Chondrocyte (in vitro differentiated cells): ENCODE measurements at places on chromosomes 16 and 17. TPM values are rescaled to one million over a fixed set of nuclear protein-coding genes. Genes with fewer than 3 reads are reported as not detected.

DNA sequence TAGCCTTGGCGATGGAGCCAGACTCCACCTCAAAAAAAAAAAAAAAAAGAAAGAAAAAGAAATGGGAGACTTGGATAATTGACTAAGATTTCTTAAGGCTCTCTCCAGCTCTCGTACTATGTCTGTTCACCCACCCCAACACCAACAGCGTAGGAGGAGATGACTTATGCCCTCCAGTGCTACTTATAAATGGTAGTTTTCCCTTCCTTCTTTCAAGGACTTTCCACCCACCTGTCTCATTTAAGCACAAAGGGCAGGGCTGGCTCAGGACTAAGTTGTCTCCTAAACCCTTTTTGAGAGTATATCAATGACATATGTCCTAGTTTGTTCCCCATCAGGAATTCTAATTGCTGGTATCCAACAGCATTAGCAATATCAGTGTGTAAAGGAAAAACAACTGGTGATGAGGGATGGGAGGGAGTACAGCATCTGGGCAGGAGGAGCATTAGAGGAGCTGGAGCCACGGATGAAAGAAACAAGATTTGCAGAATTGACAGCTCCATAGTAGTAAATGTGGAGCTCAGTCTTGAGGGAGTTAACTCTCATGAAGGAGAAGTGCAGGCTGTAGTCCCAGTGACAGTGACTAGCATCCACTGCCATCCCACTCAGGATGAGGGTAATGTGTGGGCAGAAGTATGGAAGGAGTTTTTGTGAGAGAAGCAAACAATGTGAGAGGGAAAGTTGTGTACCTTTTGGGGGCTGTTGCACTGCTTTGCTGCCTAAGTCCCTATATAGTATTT, 17.2 kb downstream of the UBE2Z start:
- DNase-seq: no peak
- peaks cover 23% of the 10 kb centered on the region for H3K4me1 ChIP-seq
- H3K4me3 ChIP-seq: no peak overlapping the region
- peak overlapping the region; percentile 51 for H3K27ac ChIP-seq
- peaks cover 43% of the 10 kb centered on the region for H3K36me3 ChIP-seq

GRCh38 chr17:66331038-66331816, 28.8 kb downstream of the PRKCA start:
- no peak overlapping the region for H3K4me3 ChIP-seq
- no peak for DNase-seq
- H3K27ac ChIP-seq: no peak overlapping the region
- H3K4me1 ChIP-seq: peaks cover 17% of the 10 kb centered on the region

- peaks cover 34% of the 10 kb centered on the region for H3K36me3 ChIP-seq
- H3K27me3 ChIP-seq: no peaks in the 10 kb centered on the region
- no peak for DNase-seq
- peak overlapping the region; percentile 53 for H3K4me3 ChIP-seq
Measured at GRCh38 chr17:45092911-45093430, 31.9 kb downstream of the NMT1 start.

DNA sequence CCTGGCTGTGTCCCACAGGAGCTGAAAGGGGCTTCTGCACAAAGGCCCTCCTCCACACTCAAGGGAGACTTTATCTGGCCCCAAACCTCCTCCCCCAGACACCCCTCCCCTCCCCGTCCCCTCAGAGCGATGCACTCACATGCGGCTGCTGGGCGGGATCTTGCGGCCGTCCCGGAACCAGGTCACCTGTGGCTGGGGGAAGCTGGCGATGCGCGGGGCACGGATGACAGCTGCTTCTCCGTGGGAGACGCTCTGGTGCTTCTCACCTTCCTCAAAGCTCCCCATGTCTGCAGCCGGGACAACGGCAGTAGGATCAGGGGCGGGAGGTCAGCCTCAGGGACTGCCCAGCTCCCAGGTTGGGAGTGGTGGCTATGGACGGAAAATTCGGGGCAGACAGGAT, 144.0 kb upstream of the CDC42EP4 start:
- H3K36me3 ChIP-seq: peaks cover 9% of the 10 kb centered on the region
- H3K27ac ChIP-seq: no peak overlapping the region
- H3K4me1 ChIP-seq: no peaks in the 10 kb centered on the region
- DNase-seq: no peak
- no peak overlapping the region for H3K4me3 ChIP-seq

- no peak overlapping the region for H3K27ac ChIP-seq
- no peaks in the 10 kb centered on the region for H3K4me1 ChIP-seq
- no peak overlapping the region for H3K4me3 ChIP-seq
- H3K27me3 ChIP-seq: no peaks in the 10 kb centered on the region
- DNase-seq: no peak
- H3K36me3 ChIP-seq: peaks cover 4% of the 10 kb centered on the region
Measured at GRCh38 chr17:61116577-61116976, 283.1 kb upstream of the TBX2 start.

DNA sequence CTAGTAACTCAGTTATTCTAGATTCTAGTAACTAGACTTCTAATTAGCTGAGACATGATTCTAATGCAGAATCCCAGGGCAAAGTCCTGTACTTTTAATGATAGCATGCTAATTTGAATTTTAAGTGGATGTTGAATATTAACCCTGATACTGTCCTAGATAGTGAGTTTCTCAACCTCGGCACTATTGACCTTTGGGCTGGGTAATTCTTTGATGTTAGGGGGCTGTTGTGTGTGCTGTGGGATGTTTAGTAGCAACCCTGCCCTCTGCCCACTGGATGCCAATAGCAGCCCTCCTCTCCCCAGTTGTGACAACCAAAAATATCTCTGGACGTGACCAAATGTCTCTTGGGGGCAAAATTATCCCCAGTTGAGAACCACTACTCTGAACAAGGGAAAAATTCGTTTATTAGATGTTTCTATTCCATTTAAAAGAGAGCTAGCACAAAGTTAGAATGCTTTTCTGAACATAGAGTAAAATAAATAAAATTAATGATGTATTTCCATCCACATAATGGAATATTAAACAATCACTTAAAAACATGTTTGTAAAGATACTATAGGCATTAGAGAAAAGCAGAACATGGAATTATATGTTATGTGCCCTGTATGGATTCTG, 30.2 kb downstream of the SALL1 start:
- peaks cover 37% of the 10 kb centered on the region for H3K27me3 ChIP-seq
- DNase-seq: no peak
- H3K4me1 ChIP-seq: no peaks in the 10 kb centered on the region
- no peak overlapping the region for H3K4me3 ChIP-seq

GRCh38 chr16:31414706-31415105, 13.5 kb downstream of the COX6A2 start:
- no peak overlapping the region for H3K4me3 ChIP-seq
- H3K36me3 ChIP-seq: peaks cover 2% of the 10 kb centered on the region
- peaks cover 23% of the 10 kb centered on the region for H3K27me3 ChIP-seq
- no peak overlapping the region for H3K27ac ChIP-seq
- no peaks in the 10 kb centered on the region for H3K4me1 ChIP-seq
- DNase-seq: no peak

GRCh38 chr17:27354491-27355081, 60.7 kb downstream of the WSB1 start:
- peak overlapping the region; percentile 74 for H3K27ac ChIP-seq
- H3K4me3 ChIP-seq: peak overlapping the region; percentile 73
- DNase-seq: no peak

GRCh38 chr17:32268734-32269288, 3.2 kb downstream of the RHBDL3 start:
- H3K36me3 ChIP-seq: no peaks in the 10 kb centered on the region
- H3K27ac ChIP-seq: no peak overlapping the region
- peaks cover 17% of the 10 kb centered on the region for H3K4me1 ChIP-seq
- H3K27me3 ChIP-seq: peaks cover 55% of the 10 kb centered on the region
- DNase-seq: no peak

GRCh38 chr16:12646490-12647274, 157.0 kb downstream of the CPPED1 start:
- no peak overlapping the region for H3K27ac ChIP-seq
- H3K4me3 ChIP-seq: no peak overlapping the region
- no peaks in the 10 kb centered on the region for H3K36me3 ChIP-seq
- peaks cover 2% of the 10 kb centered on the region for H3K27me3 ChIP-seq
- H3K4me1 ChIP-seq: peaks cover 17% of the 10 kb centered on the region

DNA sequence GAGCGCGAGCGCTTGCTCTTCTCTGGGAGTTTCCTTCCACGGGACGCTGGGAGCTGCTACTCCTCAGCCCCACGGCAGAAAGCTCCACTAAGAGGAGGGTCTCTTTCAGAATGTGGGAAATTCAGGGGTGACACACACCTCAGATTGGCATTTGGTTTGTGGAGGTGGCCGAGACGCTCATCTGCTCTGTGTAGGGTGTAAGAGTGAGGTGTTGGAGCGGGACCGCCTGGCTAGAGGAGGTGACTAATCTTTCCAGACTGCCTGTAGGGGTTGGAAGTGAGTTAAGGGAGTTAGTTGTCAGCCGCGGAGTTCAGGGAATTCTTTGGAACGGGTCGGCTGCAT, 735 bp downstream of the PSMD11 start:
- peaks cover 2% of the 10 kb centered on the region for H3K27me3 ChIP-seq
- peak overlapping the region; percentile 92 for H3K4me3 ChIP-seq
- H3K36me3 ChIP-seq: peaks cover 14% of the 10 kb centered on the region

DNA sequence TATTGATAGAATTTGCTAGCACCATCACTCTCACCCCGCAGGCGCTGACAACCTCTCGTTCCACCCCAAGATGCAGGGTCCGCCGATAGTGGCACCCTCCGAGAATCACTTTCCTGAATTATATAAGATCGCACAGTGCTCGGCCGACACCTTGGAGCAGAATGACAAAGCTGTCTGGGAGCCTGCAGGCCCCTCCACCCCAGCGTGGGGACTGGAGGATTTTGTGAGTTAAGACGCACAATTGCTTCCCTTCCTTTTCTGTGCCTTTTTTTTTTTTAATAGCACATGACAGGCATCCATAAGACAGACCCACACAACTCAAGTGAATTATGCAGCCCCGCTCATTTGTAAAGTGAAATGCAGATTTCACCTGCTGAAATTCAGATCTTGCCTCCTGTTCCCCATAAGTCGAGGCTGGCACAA, 155.3 kb downstream of the C16orf78 start:
- no peaks in the 10 kb centered on the region for H3K36me3 ChIP-seq
- H3K27me3 ChIP-seq: peaks cover 1% of the 10 kb centered on the region
- H3K4me3 ChIP-seq: no peak overlapping the region
- H3K27ac ChIP-seq: no peak overlapping the region

DNA sequence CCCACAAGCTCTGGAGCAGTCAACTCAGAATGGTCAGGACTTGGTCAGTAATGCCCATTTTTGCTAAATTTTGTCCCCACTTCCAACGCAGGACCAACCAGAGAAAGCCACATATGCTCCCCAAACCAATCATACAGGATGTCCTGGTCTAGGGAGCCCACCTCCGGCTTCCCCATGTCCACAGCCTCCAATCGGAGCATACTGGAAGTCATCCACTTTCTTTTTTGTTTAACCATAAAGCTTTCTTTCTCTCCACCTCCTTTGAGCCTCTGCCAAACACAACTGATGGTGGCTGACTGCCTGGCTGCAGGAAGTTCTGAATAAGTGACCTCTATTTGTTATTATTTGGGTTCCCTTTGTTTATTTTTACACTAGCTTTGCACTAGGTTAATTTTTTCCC, 549.1 kb downstream of the WWOX start:
- no peaks in the 10 kb centered on the region for H3K27me3 ChIP-seq
- H3K36me3 ChIP-seq: no peaks in the 10 kb centered on the region
- peaks cover 13% of the 10 kb centered on the region for H3K4me1 ChIP-seq
- H3K4me3 ChIP-seq: peak overlapping the region; percentile 16
- H3K27ac ChIP-seq: no peak overlapping the region

DNA sequence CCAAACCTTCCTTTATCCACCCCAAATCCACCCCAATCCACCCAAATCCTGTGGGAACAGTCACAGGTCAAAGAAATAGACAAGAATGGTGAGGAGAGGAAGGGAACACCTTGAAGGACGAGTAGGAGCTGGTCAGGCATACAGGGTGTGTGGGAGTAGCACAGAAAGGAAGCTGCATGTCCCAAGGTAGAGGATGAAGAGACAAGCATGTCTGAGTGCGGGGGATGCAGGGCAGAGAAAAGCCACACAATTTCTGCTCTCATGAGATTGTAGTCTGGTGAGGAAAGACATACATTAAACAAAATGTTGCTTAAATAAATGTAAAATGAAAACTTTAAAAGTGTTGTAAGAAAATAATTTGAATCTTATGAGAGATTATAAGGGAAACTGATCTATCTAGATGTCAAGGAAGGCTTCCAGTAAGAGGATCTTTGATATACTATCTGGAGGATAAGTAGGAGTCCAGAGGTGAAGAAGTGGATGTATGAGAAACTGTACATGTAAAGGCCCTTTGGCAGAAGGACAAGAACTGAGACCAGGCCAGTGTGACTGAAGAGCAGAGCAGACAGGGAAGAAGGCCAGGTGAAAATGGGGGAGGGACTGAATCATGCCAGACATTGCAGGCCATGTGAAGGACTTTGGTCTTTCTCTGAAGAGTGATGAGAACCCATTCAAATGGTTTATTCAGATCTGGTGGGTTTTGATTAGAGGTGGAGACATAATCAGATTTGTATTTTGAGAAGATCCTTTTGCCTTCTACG, 18.6 kb downstream of the TMEM98 start:
- H3K4me1 ChIP-seq: peaks cover 13% of the 10 kb centered on the region
- no peak overlapping the region for H3K4me3 ChIP-seq
- no peak overlapping the region for H3K27ac ChIP-seq
- DNase-seq: no peak
- no peaks in the 10 kb centered on the region for H3K36me3 ChIP-seq
- peaks cover 19% of the 10 kb centered on the region for H3K27me3 ChIP-seq

- peaks cover 3% of the 10 kb centered on the region for H3K36me3 ChIP-seq
- H3K4me3 ChIP-seq: no peak overlapping the region
- no peak overlapping the region for H3K27ac ChIP-seq
- no peak for DNase-seq
Measured at GRCh38 chr17:13702266-13702665, 100.5 kb upstream of the HS3ST3A1 start.

- no peak overlapping the region for H3K27ac ChIP-seq
- H3K4me3 ChIP-seq: no peak overlapping the region
- H3K36me3 ChIP-seq: no peaks in the 10 kb centered on the region
- DNase-seq: no peak
- H3K4me1 ChIP-seq: peaks cover 10% of the 10 kb centered on the region
Measured at GRCh38 chr17:4645642-4646041, 4.2 kb upstream of the ALOX15 start.

- no peak overlapping the region for H3K4me3 ChIP-seq
- peaks cover 12% of the 10 kb centered on the region for H3K36me3 ChIP-seq
- no peak overlapping the region for H3K27ac ChIP-seq
- H3K4me1 ChIP-seq: peaks cover 18% of the 10 kb centered on the region
- no peaks in the 10 kb centered on the region for H3K27me3 ChIP-seq
- DNase-seq: no peak
Measured at GRCh38 chr17:72400863-72401262, 280.0 kb downstream of the SOX9 start.

Gene NPIPA8
- total RNA-seq: 0.35 to 0.68 TPM (median 0.41 TPM) in 3 replicates

Gene TAC4
- not detected in 3 replicates for total RNA-seq

Gene ADGRG3
- total RNA-seq: not detected in 3 replicates

Gene YPEL2
- total RNA-seq: 41.9 to 52.2 TPM (median 52.1 TPM) in 3 replicates

Gene RAPGEFL1
- 3.6 to 5.5 TPM (median 3.9 TPM) in 3 replicates for total RNA-seq

Gene LDAF1
- 17.6 to 46.6 TPM (median 43.2 TPM) in 3 replicates for total RNA-seq

Gene OTOA
- total RNA-seq: 0.10 TPM in 1 of 3 replicates, not detected in the others

Gene RASL10B
- total RNA-seq: 8.4 to 21.3 TPM (median 19.1 TPM) in 3 replicates

Gene SDK2
- total RNA-seq: 15.8 to 38.5 TPM (median 16.2 TPM) in 3 replicates

Gene SLC16A6
- 0.15 to 0.44 TPM (median 0.31 TPM) in 3 replicates for total RNA-seq

Gene PLXDC1
- 11.1 to 40.5 TPM (median 37.4 TPM) in 3 replicates for total RNA-seq

Gene EVPLL
- total RNA-seq: not detected in 3 replicates
